ENCODE measurements at places on chromosomes 5 and 9.

- no peak for DNase-seq
These were observed 23.2 kb upstream of the PSAT1 start for GRCh38 chr9:78273761-78274160.

- DNase-seq, result no peak
These were observed 36.0 kb downstream of the SARDH start for GRCh38 chr9:133701981-133702797.

DNA sequence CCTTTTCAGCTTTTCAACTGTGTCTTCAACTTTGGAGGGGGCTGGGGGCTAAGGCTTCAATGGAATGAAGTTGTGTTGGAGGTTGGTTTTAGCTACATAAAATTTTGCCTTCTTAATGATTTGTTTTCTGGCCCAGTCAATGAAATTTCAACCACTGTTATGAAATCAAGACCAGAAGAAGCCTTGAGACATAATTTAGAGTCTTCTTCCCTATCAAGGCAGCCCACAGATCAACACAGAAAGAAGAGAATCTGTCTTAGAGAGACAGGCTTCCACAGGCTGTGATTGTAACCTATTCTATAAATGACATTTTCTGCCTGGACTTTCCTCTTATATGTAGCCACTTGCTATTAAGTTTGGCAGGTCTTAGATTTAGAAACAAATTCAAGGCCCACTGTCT, 46.5 kb upstream of the ZSWIM6 start:
- DNase-seq, result no peak

DNA sequence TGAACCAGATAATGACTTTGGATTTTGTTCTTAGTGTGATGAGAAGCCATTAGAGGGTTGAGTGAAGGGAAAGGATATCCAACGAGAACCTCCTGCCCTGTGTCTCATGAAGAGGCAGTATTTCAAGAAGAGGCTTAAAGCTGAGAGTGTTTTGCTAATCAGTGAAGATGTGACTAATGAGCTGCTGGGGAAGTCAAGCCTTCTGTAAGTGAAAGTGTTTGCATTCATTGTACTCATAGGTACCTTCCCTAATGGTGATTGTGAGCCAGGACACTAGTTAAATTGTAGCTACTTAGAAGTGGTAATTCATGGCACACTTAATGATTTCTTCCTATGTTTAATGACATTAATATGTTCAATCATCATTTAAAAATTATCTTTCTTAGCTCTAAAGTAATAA, 23.7 kb downstream of the PIP5K1B start:
- DNase-seq, result no peak

DNA sequence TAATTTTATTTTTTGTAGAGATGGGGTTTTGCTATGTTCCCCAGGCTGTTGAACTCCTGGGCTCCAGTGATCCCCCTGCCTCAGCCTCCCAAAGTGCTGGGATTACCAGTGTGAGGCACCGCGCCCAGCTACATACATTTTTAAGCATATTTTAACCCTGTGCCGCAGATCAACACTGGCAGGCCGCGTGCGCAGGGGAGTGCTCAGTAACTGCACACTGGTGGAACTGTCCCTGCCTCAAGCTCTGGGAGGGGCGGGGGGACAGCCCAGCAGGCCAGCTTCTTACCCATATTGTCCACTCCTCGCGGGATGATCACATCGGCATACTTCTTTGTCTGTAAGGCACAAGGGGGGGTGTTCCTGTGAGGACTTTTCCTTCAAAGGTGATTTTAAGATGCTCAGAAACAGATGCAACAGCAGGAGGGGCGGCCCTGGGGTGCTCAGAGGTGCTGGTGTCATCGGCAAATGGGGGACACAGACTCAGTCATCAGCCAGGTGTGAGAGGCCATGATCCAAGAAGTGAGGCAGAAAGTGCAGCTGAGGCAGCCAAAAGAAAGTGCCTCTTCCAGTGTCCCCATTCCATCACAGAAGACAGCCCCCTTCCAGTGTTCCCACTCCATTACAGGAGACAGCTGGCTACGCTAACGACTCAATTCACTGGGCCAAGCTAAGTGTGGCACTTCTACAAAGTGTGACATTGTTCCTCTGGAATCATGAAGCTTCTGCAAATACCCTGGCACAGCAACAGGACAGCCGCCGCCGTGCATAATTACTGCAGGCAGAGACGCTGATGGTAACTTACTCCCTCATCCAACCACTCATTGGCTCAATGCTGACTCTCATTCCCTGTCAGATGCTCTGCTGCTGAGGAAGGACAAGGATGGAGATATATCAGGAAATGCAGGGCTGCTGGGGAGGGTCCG, 5.2 kb downstream of the UCK1 start:
- no peak for DNase-seq

DNA sequence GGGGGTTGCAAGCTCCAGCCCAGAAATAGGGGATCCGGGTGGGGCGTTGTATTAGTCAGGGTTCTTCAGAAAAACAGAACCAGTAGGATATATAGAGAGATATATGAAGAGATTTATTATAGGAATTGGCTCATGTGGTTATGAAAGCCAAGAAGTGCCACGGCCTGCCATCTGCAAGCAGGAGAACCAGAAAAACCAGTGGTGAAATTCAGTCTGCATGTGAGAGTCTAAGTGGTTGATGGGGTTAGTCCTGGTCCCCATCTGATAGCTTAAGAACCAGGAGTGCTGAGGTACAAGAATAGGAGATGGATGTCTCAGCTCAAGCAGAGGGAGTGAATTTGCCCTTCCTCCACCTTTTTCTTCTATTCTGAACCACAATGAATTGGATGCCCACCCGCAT, 123.4 kb upstream of the APC start:
- DNase-seq, result no peak

DNA sequence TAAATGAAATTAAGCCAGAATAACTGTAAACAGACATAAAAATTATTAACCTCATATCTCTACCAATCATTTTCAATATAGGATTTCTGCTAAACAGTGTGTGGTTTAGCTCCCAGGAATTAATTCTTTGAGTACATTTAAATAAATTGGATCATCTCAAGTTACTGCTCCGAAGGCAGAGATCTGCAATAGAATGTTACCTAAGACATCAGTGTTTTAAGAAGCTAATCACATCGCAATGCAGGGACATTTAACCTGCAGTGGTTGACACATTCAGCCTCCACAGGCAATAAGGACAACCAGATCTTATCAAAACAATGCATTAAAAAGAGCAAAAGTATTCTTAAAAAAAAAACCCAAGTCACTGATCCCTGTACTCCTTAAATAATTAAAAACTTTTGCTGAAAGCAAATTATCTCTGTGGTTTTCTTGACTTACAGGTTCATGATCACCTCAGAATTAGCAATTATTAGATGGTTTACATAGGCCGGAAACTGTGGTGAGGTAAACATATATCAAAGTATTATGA, 45.7 kb downstream of the PRDM6 start:
- no peak for DNase-seq

DNA sequence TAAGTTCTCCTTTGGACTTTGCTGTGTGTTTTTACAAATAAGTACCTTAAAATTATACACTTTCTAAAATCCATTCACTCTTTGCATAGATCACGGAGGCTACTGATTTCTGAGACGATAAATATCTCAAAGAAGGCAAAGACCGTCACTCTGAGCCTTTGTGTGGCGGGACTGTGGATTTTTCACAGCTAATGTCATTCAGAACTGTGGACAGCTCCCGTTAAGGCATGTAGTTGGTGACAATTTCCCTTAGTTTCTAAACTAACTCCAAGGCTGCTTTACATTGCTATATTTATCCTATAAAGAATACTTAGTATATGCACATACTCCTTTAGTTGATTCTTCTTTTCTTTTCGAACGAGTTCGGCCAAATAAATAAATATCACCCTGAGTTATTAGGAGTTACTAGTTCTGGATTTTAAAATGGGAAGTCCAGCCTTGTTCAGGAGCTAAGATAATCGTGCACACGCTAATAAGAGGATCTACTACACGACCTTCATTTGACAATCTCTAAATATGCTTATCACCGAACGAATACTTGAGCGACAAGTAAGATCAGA, 1.8 kb downstream of the HCN1 start:
- no peak for DNase-seq

GRCh38 chr5:139091439-139092156, 106.6 kb downstream of the SIL1 start:
- no peak for DNase-seq

Measured in suppressor macrophage treated with lipopolysaccharide for 4 hours (primary cell).